Gastroesophageal sphincter (tissue), 4 donors: ENCODE measurements at places on chromosomes 12 and 14. TPM values are rescaled to one million over a fixed set of nuclear protein-coding genes. Genes with fewer than 3 reads are reported as not detected.
A peak's percentile ranks its signal among the peaks of the same experiment; 100 is the strongest.

KCNMB4 gene
- 7.2 TPM for total RNA-seq

THAP2 gene
- 2.3 TPM for total RNA-seq

- no peak for ATAC-seq
These were observed 5.5 kb downstream of the C12orf71 start for GRCh38 chr12:27076928-27077327.

SYCP3 gene
- not detected for total RNA-seq

- no peak for ATAC-seq
These were observed 18.3 kb downstream of the TBX3 start for GRCh38 chr12:114665411-114666260.

DNA sequence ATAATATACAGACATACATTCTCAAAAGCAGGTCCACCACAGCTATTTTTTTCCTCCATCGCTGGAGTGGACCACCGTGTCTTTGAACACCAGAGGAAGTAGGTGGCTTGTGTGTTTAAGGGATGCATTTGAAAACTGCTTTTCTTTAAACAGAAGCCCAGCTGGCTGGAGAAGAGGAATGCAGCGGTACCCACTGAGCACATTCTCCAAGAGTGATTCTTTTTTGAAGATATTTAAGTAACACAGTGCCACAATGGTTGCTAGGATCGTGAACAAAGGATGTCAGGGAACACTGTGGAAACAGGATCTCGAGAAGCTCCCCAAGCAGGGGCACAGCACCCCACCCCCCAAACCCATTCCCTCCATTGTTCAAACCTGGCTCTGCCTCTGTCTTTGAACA lies 286.6 kb upstream of the PWP1 start:
- no peak for ATAC-seq

ALKBH1 gene
- total RNA-seq, result 9.7 TPM

CPNE6 gene
- not detected for total RNA-seq

- ATAC-seq, result no peak
These were observed 13.9 kb downstream of the LPCAT3 start for GRCh38 chr12:7004287-7004803.

GALNT6 gene
- 2.1 TPM for total RNA-seq

DNA sequence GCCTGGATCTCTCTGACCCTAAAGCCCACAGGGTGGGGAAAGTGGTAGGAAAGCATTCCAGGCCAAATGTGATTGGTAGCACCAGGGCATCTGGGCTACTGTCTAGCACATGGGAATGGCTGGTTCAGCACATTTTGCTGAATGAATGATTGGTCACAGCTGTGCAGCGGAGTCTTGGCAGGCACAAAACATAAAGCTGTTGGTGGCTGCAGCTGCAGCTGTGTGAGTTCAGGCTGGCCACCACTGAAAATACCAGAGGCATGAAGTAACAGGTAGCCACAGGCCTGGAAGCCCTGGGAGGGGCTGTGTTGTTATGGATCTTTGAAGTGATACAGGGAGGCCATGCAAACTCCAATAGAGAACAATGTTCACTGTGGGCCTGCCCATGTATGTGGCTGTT lies 72.7 kb downstream of the MYRFL start:
- peak; percentile 31 for ATAC-seq

- ATAC-seq, result no peak
These were observed 1214.9 kb downstream of the GALC start for GRCh38 chr14:86777963-86778602.

SRRM4 gene
- not detected for total RNA-seq

DNA sequence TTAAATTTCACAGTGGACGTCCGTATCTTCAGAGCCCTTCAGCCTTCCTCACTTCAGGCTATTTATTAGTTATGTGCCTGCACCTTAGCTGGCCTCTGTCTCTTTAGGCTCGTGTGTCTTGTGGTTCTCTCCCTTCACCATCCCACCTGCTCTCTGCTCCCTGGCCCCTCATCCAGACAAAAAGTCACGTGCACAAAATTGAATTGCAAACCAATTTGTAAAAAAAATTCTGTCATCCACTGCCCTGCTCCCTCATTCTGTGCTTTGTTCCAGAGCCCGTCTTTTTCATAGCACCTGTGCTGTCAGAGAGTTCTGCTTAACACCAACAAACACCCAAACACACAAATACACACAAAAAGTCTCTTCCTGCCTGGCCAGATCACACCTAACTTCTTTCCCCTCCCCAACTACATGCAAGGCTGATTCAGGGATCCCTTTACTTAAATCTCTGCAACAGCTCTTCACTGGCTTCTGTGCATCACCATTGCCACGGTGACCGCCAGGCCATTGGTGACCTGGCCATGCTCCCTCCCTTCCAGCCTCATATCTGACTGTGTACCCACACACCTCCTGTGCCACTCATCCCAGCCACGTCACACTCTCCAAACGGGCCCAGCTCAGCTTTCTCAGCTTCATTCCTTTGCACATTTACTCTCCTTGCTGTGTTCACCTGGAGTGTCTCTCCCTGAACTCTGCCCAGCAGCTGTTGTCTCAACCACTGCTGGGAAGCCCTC lies 205.7 kb downstream of the TTC8 start:
- no peak for ATAC-seq

DNA sequence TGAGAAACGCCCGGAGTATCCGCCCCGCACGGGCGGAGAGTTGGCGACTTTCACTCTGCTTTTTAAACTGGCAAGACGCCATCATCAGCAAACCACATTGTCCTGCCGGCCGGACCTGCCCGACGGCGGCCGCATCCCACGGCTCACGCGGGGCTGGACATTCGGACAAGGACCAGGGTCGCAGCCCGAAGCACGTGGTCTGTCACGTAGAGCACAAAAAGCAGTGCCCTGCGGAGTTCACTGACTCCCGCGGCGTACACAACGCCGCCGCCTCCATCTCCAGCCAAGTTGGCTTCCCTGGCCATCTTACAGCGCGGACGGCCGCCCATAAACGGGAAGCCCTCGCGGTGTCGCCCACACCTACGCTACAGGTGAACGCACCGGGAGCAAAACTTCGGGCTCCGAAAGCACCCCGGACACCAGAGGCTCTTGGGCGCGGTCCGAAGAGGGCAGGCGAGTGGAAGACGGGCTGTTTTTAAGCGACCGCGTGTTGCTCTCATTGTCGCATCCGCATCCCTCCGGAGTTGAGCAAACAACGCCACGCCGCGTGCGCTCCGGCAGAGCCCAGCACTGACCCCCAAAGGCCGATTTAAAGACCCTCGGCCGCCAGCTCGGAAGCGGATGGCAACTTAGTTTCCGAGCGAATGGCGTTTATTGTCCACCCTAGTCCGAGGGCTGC lies 966 bp downstream of the SINHCAF start:
- ATAC-seq, result peak; percentile 18

DNA sequence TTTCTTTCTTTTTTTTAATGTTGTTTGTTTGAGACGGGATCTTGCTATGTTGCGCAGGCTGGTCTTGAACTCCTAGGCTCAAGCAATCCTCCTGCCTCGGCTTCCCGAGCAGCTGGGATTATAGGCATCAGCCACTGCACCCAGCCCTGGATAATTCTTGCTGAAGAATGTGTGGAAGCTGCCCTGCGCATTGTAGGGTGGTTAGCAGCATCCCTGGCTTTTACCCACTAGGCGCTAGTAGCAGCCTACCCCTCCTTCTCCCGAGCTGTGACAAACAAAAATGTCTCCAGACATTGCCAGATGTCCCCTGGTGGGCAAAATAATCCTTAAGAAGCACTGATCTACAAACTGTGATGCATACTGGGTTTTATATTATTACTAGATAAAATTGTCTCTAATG lies 6.6 kb downstream of the DCAF4 start:
- ATAC-seq, result no peak

- ATAC-seq, result no peak
These were observed 67.5 kb downstream of the ETV6 start for GRCh38 chr12:11716794-11717518.

GRCh38 chr12:107469011-107469410 lies 216.6 kb upstream of the PWP1 start:
- no peak for ATAC-seq

GRCh38 chr14:76486251-76486743 lies 110.4 kb downstream of the ESRRB start:
- ATAC-seq, result no peak

- ATAC-seq, result no peak
These were observed 33.5 kb upstream of the C12orf42 start for GRCh38 chr12:103529306-103529705.

NEK9 gene
- 90.3 TPM for total RNA-seq

IL22 gene
- total RNA-seq, result not detected

- no peak for ATAC-seq
These were observed 316.8 kb downstream of the CCDC91 start for GRCh38 chr12:28507033-28507432.

GRCh38 chr12:132326646-132327045 lies 2.7 kb downstream of the GALNT9 start:
- ATAC-seq, result no peak

ACSM4 gene
- total RNA-seq, result not detected

DNA sequence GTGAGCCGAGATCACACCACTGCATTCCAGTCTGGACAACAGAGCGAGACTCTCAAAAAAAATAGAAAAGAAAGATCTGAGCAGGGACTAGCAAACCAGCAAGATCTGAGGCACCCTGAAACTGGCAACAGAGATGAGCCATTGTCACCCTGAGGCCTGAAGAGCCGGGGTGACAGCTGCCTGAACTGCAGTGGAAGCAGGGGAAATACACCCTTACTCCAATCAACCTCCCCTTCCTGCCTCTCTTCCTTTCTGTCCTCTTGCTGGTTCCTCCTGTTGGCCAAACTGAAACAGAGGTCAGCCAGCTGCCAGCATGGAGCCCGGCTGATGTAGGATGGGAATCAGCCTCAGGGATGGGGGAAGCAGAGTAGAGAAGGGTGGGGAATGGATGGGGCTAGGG lies 192.0 kb downstream of the CHST11 start:
- ATAC-seq, result no peak

DNA sequence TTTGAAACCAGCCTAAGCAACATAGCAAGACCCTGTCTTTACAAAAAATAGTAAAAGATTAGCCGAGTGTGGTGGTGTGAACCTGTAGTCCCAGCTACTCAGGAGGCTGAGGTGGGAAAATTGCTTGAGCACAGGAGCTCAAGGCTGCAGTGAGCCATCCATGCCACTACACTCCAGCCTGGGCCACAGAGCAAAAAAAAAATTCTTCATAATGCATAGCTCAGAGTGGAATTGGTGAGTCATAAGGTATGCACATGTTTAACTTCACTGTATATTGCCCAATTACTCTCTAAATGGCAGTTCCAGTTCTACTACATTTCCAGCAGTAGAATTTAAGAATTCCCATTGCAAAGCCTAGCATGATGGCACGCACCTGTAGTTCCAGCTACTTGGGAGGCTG lies 26.8 kb upstream of the CLIP1 start:
- no peak for ATAC-seq

DNA sequence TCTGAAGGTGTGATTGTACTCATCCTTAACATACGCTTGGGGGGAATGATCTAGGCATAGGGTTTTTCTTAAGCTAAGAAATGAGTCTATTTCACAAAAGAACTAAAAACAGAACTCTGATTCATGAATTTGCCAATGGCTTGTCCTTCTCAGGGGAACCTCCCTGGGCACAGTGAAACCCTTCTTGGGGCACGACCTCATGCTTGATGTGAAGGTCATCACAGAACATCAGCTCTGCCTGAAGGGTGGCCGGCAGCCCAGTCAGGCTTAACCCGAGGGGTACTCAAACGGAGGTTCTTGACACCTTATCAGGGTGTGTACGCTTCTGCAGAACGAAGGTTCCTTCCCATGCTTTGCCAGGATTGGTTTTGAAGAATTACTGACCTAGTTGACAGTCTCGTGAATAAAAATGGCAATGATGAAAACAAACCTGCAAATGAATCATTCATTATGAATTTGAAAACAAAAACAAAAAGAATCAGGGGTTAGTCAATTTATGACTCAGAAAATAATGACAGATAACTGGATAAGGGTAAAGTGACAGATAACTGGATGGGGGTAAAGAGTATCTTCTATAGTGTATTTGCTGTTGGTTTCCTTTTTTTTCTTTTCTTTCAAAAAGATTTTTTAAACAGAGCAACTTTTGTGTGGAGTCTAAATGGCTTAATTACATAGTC lies 86.4 kb downstream of the GALNT8 start:
- no peak for ATAC-seq

AGAP2 gene
- total RNA-seq, result 4.2 TPM

GRCh38 chr14:59275668-59276067 lies 87.2 kb downstream of the DAAM1 start:
- peak; percentile 65 for ATAC-seq

DNA sequence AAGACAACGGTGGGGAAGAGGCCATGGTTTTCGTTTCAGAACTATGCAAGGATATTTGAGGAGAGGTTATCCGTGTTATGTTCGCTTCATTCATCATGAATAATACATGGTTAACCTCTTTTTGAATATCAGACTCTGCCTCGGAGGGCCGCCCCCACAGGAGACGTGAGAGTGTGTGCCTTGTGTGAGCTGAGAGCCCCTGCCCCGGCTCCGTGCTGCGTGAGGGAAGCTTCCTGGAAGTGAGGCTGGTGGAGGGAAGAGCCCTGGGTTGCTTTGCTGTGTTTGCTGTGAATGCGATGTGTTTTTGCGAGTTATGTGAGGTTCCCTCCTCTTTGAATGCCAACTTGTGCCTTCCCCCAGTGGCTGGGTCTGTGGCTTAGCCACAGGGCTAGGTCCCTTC lies 146.0 kb upstream of the RTL1 start:
- ATAC-seq, result no peak

DNA sequence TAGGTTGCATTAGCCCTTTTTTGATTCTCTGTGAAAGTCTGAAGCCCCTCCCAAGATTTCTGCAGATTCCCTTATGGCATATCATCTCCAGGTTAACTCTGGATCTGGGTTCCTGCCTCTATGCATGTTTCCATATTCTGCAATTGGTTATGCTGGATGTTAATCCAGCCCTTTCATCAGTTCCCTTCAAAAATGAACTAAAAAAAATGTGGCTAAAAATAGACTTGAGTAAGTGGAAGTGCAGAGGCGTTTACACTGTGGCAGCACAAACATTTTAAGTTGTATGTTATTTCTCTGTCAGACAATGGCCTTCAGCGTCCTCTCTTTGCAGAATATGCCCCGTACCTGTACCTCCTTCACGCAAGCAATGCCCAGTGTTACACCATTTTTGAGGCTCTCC lies 11.4 kb downstream of the MGST1 start:
- ATAC-seq, result no peak

DNA sequence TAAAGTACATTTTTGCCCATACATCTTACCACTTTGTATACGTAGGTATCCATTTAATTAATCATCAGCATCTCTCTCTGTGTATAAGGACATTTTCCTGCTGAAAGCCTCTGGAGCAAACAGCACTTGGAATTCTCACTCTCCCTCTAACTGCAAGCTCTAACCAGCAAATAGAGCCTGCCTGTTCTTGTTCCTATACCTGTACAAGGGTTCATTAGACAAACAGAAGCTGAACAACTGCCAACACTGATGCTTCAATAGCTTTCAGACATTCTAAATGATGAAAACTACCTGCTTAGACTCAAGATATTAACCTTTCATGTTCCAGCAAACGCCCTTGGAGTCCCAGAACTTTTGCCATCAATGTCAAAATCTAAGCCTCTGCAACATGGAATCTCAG lies 98.0 kb downstream of the KCNH5 start:
- ATAC-seq, result no peak

DNA sequence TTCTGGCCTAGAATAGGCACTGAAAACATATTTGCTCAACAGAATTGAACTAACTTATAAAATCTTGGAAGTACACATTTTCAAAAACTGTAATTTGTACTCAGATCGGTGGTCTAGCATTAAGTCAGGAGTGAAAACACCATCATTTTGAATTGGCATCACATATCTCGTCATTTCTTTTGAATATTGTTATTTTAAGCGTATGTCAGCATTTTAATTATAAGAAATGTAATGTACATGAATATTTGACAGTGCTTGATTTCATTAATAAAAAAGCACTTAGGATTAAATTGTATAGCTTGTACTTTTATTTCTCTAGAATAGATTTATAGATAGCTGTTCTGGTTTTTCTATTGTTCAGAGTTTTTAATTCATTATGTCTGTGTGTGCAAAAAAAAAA lies 892.2 kb downstream of the BCL11B start:
- ATAC-seq, result no peak
